ENCODE measurements at places on chromosomes 12 and 14.

DNA sequence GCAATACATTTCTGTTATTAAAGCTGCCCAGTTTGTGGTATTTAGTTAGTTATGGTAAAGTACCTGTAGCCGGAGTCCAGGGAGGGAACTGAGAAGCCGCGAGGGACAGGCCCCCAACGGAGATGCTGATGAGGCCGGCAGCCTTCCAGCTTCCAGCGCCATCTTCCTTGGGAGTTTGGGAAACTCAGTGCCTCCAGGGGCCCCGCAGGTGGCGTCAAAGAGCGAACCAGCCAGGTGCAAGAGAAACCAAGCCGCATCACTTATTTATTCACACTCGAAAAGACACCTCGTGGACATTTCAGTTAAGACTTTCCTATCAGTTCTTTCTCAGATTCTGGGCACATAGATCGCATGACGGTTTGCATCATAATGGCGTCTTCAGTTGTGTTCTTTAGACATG is 216.6 kb downstream of the GLT1D1 start:
- DNase-seq: no peak

DNA sequence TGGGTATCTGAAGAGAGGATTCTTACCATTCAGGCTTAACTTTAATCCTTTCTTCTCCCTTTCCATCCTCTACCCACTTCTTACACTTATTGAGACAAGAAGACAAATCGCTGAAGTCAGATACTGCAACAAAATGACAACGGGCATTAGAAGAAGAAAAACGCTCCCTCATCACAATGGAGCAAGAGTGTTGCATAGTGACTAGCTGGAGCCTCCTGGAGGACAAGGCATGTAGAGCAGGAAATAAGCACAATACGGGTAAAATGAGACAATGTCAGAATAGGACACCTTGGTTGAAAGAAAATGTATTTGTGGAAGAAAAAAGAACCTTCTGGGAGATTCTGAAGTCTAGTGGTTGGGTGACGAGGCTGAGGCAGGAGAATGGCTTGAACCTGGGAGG is 501.0 kb downstream of the RERGL start:
- DNase-seq: peak; percentile 13

- peak; percentile 47 for DNase-seq
Observed at GRCh38 chr14:74038020-74038859, 19.1 kb downstream of the BBOF1 start.

GRCh38 chr12:15364221-15365160 is 42.2 kb downstream of the PTPRO start:
- peak; percentile 72 for DNase-seq

GRCh38 chr12:12511895-12512711 is 50.6 kb downstream of the DUSP16 start:
- no peak for DNase-seq

- DNase-seq: peak; percentile 46
Observed at GRCh38 chr12:54000116-54001114, at the start of gene HOXC9. TSS of gene HOXC9 (plus strand) at chr12:54000161. CDS start at chr12:54000189, 28 bp downstream.

GRCh38 chr12:19212245-19212644 is 82.7 kb downstream of the PLEKHA5 start:
- DNase-seq: no peak

DNA sequence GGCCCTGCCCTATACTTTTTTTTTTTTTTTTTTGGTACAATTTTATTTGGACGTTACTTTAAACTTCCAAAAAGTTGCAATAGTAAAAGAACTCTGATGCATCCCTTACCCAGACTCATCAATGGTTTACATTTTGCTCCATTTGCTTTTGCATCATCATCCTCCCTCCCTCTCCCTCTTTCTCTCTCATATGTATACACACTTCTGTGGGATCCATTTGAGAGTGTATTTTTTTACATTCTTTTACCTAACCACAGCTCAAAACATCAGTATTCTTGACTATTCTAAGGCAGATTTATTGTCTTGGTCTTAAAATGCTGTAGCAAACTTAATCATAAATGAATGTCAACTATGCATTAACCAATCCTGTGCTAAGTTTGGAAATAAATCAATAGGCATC is 111.6 kb downstream of the PRICKLE1 start:
- no peak for DNase-seq

- no peak for DNase-seq
Observed at GRCh38 chr12:27852742-27853141, 72.7 kb upstream of the MANSC4 start.

All from mammary epithelial cell (primary cell).